ENCODE measurements at places on chromosomes 12 and 14.

GRCh38 chr14:58426670-58427280, 556 bp downstream of the TIMM9 start:
- DNase-seq = peak; percentile 67

GRCh38 chr14:63470962-63471793, 72.0 kb downstream of the PPP2R5E start:
- peak; percentile 87 for DNase-seq

- peak; percentile 86 for DNase-seq
These were observed 26.8 kb downstream of the IFT43 start for GRCh38 chr14:76012354-76012753.

- DNase-seq = no peak
These were observed 98.5 kb downstream of the KLHL28 start for GRCh38 chr14:44863271-44863670.

- DNase-seq = no peak
These were observed 59.8 kb upstream of the RBM19 start for GRCh38 chr12:114025935-114026334.

DNA sequence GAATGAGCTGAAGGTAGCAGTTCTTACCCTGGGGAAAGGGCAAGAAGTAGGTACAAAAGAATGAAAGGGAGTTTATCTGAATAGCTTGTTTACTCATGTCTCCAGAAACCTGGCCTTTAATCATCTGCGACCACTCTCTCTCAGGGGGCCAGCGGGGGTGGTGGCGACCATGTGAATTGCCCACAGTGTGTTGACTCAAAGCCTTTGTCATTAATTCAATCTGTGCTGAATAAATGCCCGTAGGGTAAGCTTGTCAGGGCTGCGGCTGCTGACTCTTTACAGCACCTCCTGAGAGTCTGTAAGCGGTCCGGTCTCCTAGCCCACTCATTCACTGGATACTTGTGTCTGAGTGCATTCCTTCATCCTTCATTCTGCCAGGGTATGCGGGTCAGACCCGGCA, 874.4 kb downstream of the SLC6A15 start:
- no peak for DNase-seq

DNA sequence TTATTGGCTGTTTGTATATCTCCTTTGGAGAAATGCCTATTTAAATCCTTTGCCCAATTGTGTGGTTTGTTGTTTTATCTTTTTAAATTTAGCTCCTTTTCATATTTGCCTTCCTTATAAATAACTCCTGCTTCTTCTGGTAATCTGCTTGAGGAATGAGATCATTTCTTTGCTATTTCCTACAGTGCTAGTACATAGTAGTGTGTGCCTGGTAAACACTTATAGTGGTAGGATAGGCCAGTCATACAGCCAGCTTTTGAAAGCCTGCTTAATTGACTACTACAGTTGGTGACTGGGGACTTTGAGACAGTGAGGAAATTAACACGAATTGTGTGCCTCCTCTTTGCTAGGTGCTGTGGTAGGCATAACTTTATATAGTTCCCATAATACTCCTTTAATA, 68.7 kb downstream of the BORCS5 start:
- DNase-seq = peak; percentile 81

DNA sequence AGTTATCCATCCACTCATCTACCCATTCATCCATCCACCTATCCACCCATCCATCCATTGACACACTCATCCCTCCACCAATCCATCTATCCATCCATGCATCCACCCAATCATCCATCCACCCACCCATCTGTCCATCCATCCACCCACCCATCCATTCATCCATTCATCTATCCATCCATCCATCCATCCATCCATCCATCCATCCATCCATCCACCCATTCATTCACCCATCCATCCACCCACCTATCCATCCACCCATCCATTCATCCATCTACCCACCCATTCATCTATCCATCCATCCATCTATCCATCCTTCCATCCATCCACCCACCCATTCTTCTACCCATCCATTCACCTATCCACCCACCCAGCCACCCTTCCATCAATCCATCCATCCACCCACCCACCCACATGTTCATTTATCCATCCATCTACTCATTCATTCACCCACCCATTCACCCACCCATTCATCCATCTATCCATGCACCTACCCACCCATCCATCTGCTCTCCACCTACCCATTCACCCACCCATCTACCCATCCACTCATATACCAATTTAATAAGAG, 193.8 kb upstream of the ARID2 start:
- DNase-seq = no peak

DNA sequence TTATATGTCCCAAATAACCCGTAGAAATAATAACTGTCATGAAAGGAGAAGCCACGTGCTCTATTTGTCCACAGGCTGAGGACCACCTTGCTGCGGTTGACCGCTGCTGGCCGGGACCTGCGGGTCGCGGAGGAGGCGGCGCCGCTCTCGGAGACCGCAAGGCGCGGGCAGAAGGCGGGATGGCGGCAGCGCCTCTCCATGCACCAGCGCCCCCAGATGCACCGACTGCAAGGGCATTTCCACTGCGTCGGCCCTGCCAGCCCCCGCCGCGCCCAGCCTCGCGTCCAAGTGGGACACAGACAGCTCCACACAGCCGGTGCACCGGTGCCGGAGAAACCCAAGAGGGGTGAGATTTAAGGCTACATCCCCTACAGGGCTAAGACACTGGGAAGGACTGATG, 21.0 kb downstream of the RPGRIP1 start:
- no peak for DNase-seq

- peak; percentile 88 for DNase-seq
These were observed 296.0 kb downstream of the PCNX1 start for GRCh38 chr14:71203306-71203705.

GRCh38 chr12:2291182-2291832, 238.5 kb downstream of the CACNA1C start:
- DNase-seq = peak; percentile 31

- no peak for DNase-seq
These were observed 370.2 kb downstream of the ADGRD1 start for GRCh38 chr12:131323879-131324278.

GRCh38 chr12:93191423-93191822, 186.3 kb upstream of the NUDT4 start:
- peak; percentile 55 for DNase-seq

- DNase-seq = peak; percentile 83
These were observed 11.9 kb downstream of the NAA25 start for GRCh38 chr12:112096667-112097066.

DNA sequence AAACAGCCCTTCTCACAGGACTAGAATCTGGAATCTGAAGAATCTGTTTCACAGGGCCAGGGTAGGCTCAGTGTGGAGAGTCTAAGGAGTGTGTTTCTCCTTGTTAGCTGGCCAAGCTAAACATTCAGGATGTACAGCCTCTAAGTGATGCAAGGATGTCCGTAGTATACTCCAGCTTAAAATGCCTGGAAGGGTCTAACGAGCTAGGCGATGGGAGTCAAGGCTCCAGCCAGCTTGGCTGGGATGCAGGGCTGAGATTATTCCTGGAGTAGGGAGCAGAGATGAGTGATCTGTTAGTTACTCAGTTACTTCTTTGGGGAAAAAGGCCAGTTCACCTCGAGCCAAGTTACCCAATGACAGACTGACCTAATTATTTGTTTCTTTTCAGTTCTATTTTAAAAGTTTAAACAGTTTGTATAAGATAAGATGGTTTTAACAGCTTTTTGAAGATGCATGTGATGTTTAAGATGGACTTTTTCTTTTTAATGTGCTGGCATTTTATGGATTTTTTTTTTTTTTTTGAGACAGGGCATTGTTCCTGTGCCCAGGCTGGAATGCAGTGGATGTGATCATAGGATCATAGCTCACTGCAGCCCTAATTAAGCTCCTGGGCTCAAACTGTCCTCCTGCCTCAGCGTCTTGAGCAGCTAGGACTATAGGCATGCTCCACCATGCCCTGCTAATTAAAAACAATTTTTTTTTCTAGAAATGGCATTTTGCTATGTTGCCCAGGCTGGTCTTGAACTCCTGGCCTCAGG, 41.1 kb downstream of the SYNE2 start:
- DNase-seq = peak; percentile 95

GRCh38 chr12:7650091-7650490, 15.6 kb downstream of the APOBEC1 start:
- DNase-seq = no peak

DNA sequence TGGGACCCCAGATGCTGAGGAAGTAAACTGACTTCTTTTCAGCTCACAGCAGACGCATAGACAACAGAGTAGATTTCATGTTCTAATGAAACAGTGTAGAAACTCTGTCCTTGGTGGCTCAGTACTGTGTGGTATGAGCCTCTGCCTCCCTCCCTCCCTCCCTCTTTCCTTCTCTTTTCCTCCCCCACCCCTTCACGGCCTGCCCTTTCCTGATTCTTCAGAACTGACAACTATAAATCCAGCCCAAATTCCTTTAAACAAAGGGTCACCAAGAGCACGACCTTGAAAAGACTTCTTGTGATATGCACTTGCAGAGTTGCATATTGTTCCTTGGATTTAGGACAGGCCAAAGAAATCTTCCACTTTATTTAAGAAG, 164.0 kb downstream of the ETV6 start:
- DNase-seq = peak; percentile 22

- no peak for DNase-seq
These were observed 20.6 kb downstream of the PKP2 start for GRCh38 chr12:32876004-32876403.

DNA sequence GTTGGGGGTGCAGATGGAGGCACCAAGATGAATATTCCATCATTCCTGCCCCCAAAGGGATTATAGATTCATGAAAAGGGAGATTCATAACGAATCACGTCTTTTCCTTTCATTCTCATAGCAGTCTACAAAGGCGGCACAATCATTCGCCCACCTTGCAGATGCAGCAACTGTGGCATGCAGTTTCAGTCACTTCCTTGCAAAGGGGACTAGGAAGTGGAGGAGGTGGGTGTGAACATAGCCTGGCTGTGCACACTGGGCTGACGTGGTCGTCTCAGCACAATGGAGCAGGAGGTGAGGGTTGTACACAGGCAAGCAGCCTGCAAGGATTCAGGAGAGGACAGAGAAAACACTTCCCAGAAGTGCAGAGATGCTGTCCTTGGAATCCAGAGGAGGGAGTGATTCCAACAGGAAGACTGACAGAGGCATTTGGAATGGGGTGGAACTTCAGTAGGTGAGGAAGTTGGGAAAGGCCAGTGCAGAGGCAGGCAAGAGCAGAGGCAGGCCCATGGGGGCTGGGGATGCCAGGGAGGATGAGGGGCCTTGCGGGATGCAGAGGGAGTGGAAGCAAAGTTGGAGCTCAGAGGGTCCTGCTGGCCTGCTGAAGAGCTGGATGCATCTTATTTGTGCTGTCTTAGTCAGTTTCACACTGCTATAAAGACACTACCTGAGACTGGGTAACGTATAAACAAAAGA, 21.9 kb upstream of the PPP2R5C start:
- DNase-seq = no peak

GRCh38 chr12:30191696-30192455, 408.1 kb upstream of the TMTC1 start:
- no peak for DNase-seq

DNA sequence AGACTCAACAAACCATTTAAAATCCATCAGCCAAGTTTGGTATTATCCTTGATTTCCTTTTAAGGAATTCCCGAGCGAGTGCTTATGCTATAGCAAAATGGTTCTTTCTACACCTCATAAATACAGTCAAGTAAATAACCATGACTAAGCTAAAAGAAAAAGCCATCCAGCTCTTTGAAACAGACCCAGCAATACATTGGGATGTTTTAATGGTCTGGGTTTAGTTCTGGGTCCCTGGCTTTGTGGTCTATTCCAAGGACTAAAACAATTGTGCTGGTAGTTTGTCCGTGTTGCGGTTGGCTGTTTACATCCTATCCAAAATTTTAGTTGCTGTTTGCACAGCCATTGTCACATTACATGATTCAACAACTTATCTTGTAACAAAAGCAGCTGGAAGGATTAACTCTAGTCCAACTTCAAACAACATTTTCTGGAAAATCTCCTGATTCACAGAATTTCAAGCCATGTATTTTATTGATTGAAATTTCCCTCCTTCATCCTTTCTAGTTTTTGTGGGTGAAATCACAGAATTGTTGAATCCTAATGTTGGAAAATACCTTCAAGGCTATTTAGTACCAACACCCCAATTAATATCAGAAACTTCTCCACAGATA, 19.6 kb downstream of the KLRB1 start:
- DNase-seq = no peak

DNA sequence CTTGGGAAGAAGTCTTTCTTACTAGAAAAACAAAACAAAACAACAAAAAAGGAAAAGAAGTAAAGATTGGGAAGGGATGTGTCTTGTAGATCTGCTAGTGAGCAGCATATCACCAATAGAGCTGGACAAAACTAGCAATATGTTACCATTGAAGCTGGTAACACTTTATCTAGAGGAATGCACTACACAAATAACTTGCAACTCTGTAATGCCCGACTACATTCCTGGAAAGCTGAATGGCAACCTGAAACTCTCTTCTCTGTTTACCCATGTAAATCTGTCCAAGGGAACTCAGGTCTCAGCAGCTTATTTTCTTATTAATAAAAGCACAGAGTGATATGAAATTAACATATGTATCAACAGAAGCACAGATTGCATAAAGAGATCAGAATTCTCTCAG, 624.4 kb downstream of the KCNH5 start:
- no peak for DNase-seq

DNA sequence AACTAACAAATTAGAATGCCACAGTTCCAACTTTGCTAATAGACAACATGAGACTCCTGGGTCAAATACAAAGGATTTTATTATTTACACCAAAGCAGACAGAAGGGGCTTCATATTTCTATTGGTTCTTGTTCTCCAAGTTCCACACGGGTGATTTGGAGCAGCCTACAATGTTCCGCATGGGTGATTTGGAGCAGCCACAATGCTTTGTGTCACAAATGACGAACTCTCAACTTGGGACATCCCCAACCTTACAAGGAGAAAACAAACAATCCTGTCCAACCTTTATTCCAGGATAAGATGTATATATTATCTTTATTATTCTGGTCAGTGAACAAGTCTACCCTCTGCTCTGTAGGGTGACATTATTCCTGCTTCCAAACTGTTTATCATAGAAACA, 694.3 kb upstream of the MGAT4C start:
- DNase-seq = no peak

- DNase-seq = no peak
These were observed 98.8 kb upstream of the PDE3A start for GRCh38 chr12:20269337-20270067.

DNA sequence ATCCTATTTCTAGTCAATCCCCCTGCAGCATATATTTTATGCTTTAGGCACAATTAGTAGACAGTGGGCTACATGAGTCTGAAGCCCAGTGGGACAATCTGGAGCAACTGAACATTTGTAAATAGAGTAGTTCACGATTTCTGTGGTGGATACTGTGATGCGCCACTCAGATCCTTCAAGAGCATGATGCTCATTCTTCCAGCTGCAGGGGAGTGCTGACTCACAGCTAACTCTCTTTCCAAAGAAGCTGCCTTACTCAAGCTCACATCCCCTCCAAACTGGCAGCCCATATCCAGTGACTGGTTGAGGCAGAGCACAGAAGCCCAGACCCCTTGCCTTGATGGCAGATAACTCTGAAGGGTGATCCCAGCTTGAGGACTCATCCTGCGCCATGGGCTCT, 224.2 kb upstream of the EEA1 start:
- peak; percentile 54 for DNase-seq
